ENCODE measurements at places on chromosomes 1 and 21. TPM values are rescaled to one million over a fixed set of nuclear protein-coding genes. Genes with fewer than 3 reads are reported as not detected.

DNA sequence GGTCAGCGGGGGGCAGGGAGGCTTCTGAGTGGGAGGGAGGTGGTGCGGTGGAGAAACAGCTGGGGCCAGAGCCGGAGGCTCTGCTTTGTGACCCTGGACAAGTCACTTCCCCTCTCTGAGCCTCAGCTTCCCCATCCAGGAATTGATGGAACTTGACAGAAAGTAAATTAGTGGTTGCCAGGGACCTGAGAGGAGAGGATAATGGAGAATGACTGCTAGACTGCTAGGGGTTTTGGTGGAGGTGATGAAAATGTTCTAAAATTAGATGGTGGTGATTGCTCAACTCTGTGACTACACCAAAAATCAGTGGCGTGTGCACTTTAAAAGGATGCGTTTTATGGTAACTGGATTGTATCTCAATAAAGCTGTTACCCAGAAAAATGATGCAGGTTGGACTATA, 100.9 kb downstream of the ARHGEF10L start:
- DNase-seq: no peak

DNA sequence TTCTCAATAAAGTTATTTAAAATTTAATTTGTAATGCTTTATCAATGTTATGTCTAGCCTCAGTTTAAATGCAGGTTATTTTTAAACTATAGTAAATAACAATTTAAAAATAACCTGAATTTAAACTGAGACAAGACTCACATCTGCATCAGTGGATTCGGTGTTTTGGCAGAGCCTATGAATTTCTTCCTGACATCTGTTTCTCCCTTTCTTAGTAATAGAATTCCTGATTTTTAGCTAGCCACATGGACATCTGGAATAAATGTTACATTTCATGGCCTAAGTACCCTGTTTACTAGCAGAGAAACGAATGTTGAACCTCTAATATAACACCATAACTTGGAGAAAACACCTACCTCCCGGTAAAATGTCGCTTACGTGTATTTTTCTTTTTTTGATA, 1141.6 kb upstream of the ADGRL2 start:
- no peak for DNase-seq

DNA sequence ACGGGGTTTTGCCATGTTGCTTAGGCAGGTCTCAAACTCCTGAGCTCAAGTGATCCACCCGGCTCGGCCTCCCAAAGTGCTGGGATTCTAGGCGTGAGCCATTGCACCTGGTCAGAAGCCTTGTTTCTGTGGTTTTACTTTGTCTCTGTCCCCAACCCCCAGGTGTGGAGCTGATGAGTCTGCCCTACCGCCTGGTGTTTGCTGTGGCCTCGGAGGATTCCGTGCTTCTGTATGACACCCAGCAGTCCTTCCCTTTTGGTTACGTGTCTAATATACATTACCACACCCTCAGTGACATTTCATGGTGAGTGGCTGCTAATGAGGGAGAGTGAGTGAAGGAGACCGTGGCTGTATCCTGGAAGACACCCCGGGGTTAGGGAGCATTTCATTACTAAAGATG, 26.1 kb downstream of the CHAF1B start:
- DNase-seq: no peak

- DNase-seq: no peak
Measured at GRCh38 chr21:40179166-40179565, 311.9 kb downstream of the PCP4 start.

FYB2 gene
- total RNA-seq: 2.4 TPM

CBS gene
- total RNA-seq: 29.1 TPM

Data from spinal cord (tissue), 10 donors.